Fibroblast of upper back skin (primary cell): ENCODE measurements at places on chromosomes 13 and 19.

- no peak for DNase-seq
Measured at GRCh38 chr19:54312436-54313377, at the start of gene LILRA5. TSS of gene LILRA5 (minus strand) at chr19:54313166. CDS start at chr19:54313019, 147 bp downstream.

DNA sequence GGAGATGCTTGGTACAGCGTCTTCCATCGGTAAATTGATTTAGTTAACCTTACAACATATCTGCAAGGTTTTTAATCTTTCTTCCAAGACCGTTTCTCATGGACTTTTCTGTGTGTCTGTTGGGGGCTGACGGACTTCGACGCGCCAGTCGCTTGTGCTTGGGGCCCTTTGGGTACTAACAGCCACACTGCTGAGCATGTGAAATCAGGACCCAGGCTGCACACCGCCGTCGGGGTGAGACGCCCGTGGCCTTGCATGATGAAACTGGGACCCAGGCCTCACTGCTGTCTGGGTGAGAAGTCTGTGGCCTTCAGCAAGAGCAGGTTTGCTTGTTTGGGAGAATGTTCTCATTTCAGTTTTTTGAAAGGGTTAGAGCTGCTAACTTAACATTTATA is 9.8 kb downstream of the ATP4B start:
- no peak for DNase-seq

- DNase-seq: no peak
Measured at GRCh38 chr13:86403181-86403580, 604.0 kb upstream of the SLITRK6 start.

GRCh38 chr13:110262508-110263291 is 44.3 kb downstream of the COL4A1 start:
- no peak for DNase-seq

DNA sequence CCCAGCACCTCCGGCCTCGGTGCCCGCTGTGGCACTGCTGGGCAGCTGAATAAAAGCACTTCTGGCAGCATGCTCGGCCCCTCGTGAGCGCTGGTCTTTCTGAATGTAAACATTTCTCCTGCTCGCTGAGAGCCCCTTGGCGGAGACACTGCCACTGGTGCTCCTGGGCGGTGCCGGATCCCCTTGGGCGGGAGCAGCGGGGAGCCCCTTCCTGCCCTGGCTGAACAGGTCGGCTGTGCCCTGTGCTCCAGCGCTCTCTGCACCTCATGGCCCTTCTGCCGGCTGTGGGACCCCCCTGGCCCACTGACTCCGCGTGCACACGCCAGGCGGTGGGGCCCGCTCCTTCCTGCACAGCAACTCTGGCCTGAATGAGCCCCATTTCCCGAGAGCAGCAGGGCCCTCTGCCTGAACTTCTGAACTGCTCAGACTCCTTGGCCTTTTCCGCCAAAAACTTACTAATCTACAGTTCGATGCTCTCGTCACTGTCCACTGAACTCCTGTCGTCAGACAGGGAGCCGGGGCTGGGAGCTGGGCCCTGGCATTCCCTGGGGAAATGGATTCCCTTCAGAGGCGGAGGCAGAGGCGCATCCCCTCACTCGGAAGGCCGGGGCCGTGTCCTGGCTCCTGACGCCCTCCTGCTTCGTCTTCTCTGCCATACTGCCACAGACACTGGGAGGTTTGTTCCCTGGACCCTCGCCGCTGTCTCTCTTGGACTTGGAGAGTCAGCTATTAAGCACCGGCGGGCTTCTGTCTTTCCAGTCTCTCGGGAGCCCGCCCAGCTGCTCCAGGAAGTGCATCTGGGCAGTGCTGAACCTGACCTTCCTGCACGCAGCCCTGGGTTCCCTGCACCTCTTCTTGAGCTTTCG is 14.2 kb downstream of the RB1 start:
- DNase-seq: no peak

- no peak for DNase-seq
Measured at GRCh38 chr19:49932731-49933131, 3.4 kb upstream of the NUP62 start.

- no peak for DNase-seq
Measured at GRCh38 chr13:25190771-25191170, 18.7 kb upstream of the AMER2 start.

GRCh38 chr13:110590577-110590976 is 24.8 kb upstream of the NAXD start:
- DNase-seq: no peak

DNA sequence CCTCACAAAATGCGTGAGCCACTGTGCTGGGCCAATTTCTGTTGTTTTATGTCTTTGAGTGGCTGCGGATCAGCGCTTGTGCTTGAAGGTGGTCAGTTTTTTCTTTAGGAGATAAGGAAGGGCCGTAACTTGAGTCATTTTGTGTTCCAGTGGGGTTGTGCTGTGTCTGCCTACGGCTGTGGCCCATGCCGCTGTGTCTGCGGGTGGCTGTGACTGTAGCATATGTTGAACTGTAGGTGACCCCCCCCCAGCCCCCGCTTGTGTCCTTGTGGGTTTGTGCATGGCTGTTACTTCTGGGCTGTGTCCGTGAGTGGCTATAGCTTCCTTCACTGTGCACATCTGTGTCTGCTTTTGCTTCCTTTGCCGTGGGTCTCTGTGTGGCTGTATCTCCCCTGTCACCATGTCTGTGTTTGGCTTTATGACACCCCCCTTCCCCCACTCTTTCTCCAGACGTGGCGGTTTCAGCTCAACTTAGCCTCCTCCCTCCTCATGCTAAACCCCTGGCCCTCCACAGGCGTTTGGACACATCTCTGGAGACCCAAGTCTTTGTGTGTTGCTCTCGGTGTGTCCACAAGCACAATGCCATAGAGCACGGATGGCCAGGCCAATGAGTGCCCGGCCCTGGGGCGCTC is 675 bp downstream of the PPP1R14A start:
- DNase-seq: no peak

DNA sequence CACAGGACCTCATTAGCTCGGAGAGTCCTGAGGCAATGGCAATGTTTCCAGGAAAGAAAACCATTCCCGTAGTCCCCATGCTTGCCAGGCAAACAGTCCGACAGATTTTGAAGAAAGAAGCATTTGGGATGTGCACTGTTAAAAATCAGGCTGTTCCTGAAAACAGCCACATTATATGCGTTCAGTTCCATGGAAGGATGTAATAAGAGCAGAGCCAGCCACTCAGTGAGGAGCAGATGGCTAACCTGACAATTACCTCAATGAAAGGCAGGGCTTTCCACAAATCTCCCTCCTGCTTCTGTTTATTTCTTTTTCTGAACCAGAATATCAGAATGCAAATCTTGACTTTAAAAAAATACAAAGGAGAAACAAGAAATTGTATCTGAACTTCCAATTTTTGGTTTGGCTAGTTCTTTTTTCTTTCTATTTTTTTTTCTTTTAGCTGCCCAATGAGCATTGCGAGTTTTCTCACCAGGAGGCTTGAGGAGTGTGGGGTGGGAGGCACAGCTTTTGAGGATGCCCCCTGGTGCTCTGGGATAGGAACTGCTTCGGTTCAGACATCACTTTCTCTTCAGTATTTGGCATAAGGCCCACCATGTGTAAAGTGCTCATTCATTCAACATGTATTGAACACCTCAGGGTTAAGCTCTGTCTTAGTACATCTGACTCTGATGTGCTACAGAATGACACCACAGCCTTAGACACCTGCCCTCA is 124.2 kb downstream of the TBC1D4 start:
- DNase-seq: peak; percentile 81

GRCh38 chr13:32624441-32624840 is 38.2 kb downstream of the PDS5B start:
- DNase-seq: peak; percentile 6

DNA sequence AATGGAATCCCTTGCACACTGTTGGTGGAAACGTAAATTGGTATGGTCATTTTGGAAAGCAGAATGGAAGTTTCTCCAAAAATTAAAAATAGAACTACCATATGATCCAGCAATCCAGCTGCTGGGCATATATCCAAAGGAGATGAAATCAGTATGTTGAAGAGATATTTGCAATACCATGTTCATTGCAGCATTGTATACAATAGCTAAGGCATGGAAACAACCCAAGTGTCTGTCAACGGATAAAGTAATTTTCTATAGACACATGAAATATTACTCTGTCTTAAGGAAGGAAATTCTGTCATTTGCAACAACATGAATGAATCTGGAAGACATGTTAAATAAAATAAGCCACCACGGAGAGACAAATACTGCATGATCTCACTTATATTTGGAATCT is 124.7 kb downstream of the GPC5 start:
- DNase-seq: peak; percentile 31

DNA sequence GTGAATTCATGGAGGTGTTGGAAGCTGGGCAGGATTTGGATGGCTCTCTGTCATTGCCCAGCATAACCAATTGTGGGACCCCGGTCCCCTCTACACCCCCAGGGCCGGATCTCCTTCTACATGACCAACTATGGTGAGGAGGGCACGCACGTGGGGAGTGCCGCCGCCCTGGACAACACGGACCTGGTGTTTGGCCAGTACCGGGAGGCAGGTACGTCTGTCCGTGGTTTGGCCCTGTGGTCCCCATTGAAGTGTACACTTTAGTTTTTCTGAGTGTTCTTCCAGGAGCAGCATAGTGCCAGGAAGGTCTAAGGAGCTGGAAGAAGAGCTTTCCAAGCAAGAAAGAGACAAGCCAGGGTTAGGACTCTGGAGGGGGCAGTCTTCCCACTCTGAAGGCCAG is 13.2 kb downstream of the B3GNT8 start:
- no peak for DNase-seq

DNA sequence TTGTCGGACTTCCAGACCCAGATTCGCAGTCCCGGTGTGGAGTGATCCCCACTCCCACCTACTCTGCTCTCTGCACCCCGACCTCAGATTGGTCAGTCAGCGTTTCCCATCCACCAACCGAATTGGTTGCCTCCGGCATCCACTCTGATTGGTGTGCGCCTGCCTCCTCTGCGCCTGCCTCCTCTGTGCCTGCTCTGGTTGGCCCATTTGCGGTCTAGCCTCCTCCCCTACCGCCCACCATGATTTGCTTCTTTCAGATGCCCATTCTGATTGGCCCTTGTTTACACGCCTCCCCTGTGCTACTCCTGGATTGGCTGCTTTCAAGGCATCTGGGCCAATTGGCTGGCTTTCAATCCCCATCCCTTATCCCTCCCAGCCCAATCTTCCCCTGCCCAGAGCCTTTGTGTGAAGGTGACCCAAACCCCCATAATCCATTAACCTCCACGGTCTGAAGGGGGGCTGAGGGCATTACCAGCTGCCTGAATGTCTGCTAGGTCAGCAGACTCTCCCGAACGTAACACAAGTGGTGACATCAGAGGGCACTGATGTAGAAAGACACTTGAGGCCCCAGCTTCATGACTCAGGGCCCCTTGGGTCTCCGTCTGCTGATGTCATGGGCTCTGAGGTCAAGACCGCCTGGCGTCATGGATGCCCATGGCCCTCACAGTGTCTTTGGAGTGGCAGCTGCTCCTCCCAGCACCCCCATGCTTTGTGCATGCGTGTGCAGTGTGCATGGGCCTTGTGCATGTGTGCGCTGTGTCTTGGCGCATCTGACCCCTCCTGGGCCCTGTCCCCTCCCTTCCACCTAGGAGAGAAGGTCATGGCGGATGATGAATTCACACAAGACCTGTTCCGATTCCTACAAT is 80.4 kb downstream of the MAP4K1 start:
- no peak for DNase-seq

GRCh38 chr13:41013835-41014234 is 5.3 kb downstream of the ELF1 start:
- DNase-seq: no peak

DNA sequence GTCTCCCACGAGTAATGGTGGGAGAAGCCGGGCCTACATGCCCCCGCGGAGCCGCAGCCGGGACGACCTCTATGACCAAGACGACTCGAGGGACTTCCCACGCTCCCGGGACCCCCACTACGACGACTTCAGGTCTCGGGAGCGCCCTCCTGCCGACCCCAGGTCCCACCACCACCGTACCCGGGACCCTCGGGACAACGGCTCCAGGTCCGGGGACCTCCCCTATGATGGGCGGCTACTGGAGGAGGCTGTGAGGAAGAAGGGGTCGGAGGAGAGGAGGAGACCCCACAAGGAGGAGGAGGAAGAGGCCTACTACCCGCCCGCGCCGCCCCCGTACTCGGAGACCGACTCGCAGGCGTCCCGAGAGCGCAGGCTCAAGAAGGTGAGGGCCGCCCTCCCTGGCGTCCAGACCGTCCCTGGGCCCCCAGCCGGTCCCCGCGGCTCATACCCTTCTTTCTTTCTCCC is 1.4 kb upstream of the USF2 start:
- peak; percentile 27 for DNase-seq

DNA sequence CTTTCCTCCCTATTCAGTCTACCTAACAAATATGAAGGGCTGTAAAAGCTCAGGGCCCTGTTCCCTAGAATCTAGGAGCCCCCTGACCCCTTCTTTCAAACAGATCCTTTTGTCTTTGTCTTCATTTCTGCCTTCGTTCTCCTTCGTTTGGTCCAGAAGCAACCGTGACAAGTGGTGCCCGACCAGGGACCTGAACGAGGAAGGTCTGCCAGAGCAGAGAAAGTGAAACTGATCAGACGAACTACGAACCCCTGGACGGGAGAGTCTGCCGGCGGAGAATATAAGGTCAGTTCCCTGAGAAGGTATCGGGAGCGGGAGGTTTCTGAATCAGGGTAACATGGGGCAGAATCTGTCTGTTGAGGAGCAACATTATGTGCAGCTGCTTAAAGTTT is 751 bp downstream of the ERVK3-1 start:
- DNase-seq: no peak

DNA sequence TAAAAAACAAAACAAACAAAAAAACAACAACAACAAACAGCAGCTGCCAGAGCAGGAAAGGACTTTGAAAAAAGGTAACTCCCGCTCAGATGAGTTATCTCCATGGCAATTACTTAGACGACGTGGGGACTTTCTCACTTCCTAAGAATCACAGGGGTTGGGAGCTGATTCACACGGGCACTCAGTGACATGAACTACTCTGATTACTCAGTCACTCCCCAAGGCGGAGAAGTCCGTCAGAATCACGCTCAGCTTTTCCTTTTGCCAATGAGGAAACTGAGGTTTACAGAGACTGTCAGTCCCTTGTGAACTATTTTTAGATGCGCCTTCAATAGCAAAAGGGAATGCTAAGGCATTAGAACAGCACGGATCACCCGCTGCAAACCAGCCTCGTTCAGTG is 32.3 kb upstream of the MATK start:
- peak; percentile 16 for DNase-seq

- DNase-seq: no peak
Measured at GRCh38 chr19:2305452-2306280, 2.3 kb downstream of the LINGO3 start.

GRCh38 chr13:23716401-23716800 is 146.2 kb downstream of the TNFRSF19 start:
- no peak for DNase-seq

GRCh38 chr19:30297969-30298368 is 74.2 kb upstream of the ZNF536 start:
- no peak for DNase-seq
